ENCODE measurements at places on chromosomes 13 and 19.

DNA sequence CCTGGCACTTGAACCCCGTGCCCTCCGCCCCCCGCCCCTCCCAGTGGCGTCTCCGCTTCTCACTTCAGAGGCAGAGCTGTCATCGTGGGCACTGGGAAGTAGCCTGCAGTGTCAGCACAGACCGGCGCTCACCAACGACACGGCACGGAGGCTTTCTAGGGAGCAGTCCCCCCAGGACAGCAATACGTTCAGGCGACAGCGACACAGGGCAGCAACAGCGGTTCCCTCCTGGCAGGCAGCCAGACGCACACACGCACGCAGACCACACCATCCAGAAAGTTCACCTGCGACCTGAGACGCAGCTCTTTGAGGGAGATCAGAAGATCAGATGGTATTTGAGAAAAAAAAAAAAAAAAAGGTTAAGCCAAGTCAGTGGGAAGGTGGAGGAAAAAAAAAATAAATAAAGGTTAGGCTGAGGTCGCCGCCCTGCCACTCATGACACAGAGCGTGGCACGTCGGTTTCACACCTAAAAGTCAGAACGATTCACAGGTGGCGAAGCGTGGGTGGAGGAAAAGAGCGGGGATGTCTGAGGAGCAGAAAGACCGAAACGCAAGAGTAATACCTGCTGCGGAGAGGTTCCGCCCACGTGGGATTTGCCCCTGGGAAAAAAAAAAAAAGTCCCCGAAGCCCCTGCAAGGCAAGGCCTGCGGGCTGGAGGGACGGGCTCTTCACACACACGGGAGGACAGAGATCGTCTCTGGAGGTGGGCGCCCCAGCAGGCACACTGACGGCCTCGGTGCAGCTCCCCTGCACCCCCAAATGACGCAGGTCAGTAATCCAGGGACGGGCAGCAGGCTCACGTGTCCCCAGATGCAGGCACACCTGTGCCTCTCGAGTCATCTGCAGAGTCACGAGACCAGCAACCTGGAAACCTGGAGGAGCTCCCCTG is 94.5 kb downstream of the GNG7 start:
- DNase-seq, result peak; percentile 47

GRCh38 chr19:16336571-16336970 is 11.9 kb downstream of the KLF2 start:
- no peak for DNase-seq

GRCh38 chr19:44894946-44895345 is 3.9 kb downstream of the TOMM40 start:
- DNase-seq, result no peak

DNA sequence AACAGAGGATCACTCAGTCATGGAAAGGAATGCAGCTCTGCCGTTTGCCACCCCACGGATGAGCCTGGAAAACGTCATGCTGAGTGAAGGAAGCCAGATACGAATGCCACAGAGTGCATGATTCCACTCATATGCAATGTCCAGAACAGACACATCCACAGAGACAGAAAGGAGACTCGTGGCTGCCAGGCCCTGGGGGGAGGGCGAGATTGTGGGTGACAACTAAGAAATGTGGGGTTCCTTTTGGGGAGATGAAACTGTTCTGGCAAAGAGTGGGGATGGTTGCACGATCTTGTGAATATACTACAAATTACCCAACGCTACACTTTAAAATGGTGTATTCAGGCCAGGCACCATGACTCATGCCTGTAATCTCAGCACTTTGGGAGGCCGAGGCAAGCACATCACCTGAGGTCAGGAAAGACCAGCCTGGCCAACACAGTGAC is 27.2 kb upstream of the NAPA start:
- no peak for DNase-seq

DNA sequence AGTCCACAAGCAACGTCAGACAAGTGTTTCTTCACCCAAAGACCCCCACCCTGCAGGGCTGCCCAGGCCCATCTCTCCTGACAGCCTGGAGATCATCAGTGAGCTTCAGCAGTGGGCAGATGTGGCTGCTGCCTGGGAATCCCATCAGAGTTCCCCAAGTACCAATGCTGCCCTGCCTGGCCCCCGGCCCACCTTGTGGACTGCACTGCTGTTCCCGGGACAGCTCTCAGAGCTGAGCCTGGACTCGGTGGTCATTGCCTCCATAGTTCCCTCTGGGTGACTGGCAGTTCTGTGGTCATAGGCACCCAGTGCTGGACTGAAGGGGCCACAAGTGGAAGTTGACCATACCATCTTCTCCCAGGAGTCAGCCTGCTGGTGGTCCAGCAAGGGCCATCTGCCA is 24.5 kb upstream of the ZNF492 start:
- DNase-seq, result no peak

DNA sequence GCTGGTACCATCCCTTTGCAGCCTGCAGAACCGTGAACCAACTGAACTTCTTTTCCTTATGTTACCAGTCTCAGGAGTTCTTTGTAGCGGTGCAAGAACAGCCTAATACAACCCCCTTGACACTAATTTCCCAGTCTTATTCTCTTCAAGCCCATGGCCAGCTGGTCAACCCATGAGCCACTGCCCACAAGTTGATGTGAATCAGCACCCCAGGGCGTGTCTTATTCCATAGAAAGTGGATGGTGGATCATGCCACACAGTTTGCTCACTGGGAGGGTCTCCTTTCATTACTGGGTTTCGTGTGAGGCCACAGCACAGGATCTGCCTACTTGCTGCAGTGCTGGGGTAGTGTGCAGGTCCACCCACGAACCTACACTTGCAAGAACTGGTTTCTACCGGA is 27.0 kb downstream of the TEX29 start:
- no peak for DNase-seq

- no peak for DNase-seq
Observed at GRCh38 chr19:48728911-48729664, 9.6 kb upstream of the MAMSTR start.

DNA sequence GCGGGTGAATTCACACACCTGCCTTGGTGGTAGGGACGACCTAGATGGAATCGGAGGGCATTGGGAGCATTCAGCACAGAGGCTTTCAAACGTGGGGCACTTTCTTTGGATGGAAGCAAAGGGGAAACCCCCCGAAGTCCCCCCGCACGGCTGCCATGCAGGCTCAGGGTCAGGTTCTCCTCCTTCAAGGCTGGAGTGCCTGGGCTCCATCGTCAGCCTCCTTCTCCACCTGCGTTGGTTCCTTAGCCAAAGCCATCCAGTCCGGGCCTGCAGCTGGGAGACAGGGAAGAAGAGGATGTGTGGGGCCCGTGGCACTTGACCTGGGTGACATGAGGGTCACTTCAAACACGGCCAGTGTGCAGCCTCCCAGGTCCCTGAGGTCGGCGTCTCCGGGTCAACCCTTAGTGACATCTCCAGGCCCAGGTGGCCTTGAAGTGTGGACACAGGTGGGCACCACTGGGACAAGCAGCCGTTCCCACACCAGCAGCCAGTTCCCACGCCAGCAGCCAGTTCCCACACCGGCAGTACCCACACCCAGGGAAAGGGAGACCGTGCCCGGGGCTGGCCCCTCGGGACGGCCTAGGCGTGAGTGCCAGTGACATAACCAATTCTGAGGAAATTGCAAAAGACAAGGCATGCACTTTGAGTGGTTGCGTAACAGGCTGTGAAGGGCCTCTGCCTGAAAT is 116.0 kb downstream of the SOX1 start:
- no peak for DNase-seq

GRCh38 chr13:48978942-48979601 is 3.4 kb downstream of the FNDC3A start:
- DNase-seq, result no peak

- no peak for DNase-seq
Observed at GRCh38 chr19:18108897-18109296, 11.3 kb downstream of the MAST3 start.

All from stimulated activated CD4-positive, alpha-beta T cell treated with anti-CD3 and anti-CD28 coated beads, TNF-alpha, amount 100 ng/mL, for 1 hour (primary cell).